ENCODE measurements at places on chromosomes 1 and 21.

- no peak for DNase-seq
Measured at GRCh38 chr1:203077956-203078355, 7.9 kb downstream of the MYOG start.

GRCh38 chr1:221672239-221672645, 69.6 kb downstream of the DUSP10 start:
- no peak for DNase-seq

DNA sequence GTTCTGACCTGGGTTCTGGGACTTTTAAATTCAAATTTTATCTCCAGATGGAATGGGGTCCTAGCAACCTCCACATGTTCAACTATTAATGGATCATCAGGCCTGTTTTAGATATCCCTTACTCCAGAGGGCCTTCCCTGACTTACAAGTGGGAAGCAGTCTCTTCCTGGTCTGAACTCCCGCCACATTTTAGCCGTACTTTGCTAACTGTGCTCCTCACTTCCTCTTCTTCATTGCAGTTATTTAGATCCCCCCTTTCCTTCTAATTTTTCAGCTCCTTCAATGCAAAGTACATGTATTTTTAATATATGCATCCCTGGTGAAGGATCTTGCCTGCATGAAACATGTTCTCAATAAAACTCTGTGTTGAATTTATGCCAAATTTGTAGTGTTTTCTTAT, 3.7 kb downstream of the CD1A start:
- DNase-seq: no peak

DNA sequence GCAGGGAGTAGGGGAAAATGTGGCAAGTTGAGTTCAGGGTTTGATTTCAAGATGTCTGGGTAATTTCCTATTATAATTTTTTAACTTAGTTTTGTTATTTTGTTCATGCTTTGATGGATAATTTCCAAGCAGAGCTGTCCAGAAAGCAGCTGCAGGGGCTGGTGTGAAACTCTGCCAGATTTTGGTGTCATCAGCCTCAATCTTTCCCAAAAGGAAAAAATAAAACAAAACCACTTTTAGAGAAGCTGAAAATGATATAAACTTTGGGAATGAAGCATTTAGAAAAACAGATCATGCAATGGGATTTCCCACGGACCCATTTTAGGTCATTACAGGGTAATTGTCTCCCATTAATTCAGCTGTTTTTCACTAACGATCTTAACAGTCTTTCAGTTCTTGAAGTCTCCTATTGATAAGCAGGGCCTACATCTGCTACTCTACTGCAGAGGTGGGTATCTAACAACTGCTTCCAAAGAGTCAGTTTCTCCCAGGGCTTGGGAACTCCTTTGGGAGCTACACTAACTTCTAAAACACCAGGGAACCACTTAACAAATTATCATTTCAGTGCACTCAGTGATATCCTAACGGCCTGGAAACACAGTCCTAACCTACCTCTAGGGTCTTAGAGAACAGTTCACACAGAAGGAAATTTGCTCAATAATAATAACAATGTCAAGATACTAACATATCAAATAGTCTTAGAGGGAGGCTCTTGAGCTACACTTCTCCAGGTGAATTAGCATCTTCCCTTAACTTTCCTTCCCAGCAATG, 12.3 kb downstream of the ZNF436 start:
- no peak for DNase-seq

DNA sequence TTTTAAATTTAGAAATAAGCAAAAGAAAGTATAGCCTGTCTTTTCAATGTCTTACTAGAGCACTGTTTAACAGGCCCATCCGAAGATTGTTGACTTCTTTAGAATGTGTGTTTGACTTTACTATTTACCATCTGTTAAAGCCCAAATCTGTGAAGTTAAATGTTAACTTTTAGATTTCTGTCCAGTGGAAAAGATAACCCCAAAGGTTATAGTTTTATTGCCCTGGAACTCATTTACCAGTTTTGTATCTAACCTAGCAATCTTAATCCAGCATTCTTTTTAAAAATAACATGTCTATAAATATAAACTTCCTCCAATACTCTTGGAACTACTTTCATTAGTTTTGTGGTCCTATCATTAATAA, 37.9 kb downstream of the SNRPE start:
- DNase-seq: no peak

- no peak for DNase-seq
Measured at GRCh38 chr21:43925096-43925481, 60.1 kb downstream of the AGPAT3 start.
